Caco-2 (cell line): ENCODE measurements at places on chromosomes 11 and 22. TPM values are rescaled to one million over a fixed set of nuclear protein-coding genes. Genes with fewer than 3 reads are reported as not detected.

C11orf91 gene
- total RNA-seq: not detected in 2 replicates

SEC14L2 gene
- 9.4 and 11.0 TPM in 2 replicates for total RNA-seq

TMEM134 gene
- 47.9 and 52.2 TPM in 2 replicates for total RNA-seq

H19 gene
- 1.5 TPM in 2 replicates for total RNA-seq

RFPL3 gene
- total RNA-seq: not detected in 2 replicates

SYT9 gene
- not detected in 2 replicates for total RNA-seq

PNPLA5 gene
- not detected in 2 replicates for total RNA-seq

TEX12 gene
- not detected in 2 replicates for total RNA-seq
